ENCODE measurements at places on chromosomes 6 and 20.

DNA sequence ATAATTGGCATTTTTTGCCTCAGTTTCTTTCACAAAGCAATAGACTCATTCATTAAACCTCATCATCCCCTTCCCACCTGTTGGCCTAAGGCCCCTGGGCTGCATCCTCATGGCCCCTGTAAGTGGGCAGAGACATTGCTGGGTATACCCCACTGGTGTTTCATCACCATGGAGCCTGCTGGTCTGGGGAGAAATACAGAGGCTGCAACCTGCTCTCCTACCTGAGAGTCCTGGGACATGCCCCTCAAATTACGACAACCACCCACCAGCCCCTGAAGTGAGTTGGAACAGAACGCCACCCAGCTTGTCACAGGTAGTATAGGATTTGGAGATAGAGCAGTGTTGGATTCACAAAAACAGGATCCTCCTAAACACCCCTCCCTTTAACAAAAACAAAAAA, 190.8 kb downstream of the ANKRD60 start:
- DNase-seq, result no peak

DNA sequence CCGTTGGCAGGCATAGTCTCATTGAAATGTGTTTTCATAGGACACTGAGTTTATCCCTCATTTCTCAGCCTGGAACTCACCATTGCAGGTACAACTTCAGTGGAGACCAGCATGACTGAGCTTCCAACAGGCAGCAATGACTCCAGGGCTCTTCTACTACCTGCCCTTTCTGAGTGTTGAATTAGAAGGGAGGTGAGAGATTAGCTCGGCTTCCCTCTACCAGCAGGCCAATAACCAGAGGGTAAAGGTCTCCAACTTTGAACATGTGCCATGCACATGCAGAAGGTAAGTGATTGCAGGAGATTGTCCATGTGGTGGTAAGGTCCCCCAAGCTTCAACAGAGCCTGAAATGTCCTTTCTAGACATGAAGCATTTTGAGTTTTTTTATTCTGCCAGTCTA, 233.8 kb upstream of the SUPT3H start:
- DNase-seq, result no peak

DNA sequence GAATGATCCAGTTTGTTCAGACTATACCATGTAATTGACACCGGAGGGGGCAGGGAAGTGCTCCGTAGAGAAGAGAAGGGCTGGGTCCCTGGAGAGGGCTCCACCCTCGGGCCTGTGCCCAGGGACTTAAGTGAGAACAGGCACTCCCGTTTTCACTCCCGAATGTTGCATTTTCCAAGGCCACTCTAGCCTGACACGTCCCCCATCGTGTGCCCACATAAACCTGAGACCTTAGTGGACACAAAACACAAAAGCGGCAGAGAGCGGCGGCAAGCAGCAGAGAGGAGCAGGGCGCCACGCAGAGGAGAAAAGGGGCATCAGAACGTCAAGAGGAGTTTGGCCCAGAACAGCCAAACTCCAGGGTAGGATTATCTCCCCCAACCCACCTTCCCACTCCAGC, 1405.1 kb downstream of the GRIK2 start:
- no peak for DNase-seq

DNA sequence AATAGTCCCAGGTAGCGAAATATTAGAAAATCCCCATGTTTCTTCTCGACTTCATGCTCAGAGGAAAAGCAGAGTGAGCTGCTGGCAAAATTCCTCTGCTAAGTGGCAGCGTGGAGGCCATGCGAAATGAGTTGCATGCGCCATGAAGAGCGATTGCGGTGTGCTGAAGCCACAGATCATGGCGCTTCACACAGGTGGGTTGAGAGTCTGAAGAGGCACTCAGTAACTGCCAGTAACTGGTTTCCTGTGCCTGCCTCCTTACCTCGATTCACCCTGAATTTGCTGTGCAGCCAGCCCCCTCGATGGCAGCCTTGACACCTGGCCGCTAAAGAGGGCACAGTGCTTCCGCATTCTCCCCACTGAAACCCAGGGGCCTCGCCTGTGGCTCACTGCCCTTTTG, 301.5 kb downstream of the NRN1 start:
- DNase-seq, result no peak

DNA sequence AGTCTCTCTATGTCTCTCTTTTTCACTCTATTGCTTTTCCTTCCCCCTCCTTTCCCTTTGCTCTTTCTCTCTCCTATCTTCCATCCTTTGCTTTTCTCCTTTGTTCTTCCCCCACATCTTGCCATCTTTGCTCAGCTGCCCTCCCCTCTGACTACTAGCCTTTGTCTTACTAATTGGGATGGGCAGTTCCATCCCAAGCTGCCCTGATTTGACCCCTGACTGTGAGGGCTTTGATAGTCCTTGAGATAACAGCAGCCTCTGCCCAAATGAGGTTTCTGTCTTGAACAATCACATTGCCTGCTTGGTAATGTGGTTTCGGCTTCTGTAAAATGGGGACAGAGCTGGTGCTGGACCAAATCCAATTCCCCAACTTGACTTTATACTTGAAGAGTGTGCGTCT, 327.7 kb downstream of the DHX35 start:
- no peak for DNase-seq

- peak; percentile 66 for DNase-seq
Measured at GRCh38 chr6:166097914-166098522, 69.6 kb downstream of the TBXT start.

DNA sequence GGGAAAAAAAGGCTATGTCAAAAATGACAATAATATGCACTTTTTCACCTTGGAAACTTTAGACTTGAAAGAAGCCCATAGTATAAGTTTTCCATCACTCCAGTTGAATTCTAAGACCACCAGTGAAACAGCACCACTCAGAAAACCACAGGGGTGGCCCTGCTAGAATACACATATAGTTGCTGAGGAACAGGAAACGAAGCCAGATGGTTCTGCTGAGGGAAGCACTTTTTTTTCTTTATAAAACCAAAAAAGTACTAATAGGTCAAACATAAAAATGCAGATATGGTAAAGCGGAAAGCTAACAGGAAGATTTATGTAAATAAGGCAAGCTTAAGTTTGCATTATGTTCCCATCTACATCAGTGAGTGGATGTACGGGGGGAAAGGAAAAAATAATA, 303.9 kb downstream of the FOXC1 start:
- DNase-seq, result no peak

- DNase-seq, result no peak
Measured at GRCh38 chr20:45104786-45105185, 3.9 kb upstream of the KCNS1 start.

DNA sequence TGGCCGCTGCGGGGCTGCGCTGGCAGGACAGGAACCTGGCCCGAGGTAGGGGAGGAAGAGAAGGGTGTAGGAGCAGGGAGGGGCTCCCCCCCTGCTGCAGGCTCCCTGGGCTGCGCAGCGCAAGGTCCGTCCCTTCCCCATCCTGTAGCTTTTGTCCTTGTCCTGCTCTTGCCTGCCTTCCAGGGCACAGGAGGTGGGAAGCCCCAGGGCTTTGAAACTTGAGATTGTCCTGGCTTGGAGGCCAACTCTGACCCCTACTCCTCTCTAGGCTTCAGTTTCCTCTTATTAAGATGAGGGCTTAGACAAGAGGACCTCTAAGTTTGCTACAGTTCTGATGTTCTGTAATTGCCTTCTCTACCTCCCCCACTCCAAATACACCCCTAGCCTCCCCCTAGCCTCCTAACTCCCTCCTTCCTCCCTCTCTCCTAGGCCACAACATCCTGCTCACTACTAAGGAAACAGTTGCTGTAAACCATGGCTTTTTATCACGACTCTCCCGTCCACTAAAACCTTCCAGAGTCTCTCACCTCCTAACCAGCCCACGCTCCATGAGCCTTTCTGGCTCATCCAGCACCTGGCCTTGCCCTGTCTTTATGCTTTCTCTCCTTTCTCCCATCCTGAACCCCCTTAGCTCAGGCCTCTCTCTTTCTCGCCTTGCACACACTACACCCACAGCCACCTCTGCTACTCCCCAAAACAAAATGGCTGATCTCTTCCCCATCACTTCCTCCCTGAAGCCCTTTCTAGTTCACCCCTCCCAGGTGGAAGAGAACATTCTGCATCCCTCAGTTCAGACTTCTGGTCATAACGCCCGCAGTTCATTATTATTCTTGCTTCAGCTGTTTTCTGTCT, 10.2 kb downstream of the UNC5CL start:
- DNase-seq, result no peak

DNA sequence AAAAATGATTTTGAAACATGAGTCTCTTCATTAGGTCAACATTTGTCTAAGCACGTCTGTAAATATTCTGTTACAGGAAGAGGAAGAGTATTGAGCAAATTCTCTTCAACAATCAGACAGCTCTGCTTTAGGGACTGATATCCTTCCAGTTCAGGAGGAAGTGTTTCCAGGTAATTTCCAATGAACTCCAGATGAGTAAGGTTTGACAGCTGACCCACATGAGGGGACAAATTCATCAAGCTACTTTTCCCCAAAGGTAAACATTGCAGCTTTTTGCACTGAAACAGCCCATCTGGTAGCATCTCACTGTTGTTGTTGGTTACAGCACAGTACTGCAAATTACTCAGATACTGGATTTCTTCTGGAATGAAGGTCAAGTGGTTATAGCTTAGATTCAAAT, 18.1 kb downstream of the ENPP1 start:
- DNase-seq, result no peak

GRCh38 chr20:47659904-47660601, 125.2 kb downstream of the SULF2 start:
- no peak for DNase-seq

- DNase-seq, result no peak
Measured at GRCh38 chr6:41055149-41055548, 2.1 kb downstream of the APOBEC2 start.

DNA sequence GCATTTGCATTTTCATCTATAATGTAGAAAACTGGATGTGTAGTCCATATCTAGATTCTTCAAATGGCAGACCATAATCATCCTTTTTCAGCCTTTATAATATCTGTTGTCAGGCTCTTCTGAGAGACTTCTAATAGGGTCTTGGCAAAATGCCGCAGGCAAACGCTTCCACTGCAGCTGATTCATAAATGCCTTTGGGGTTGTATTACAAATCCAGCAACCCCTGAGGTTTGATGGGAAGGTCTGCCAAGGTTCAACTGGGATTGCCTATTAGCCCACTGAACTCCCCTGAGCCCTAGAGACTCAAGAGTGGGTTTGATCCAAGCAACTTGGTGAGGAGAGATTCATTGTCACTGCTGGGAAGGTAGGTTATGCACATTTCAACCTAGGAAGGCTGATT, 365.2 kb upstream of the POU3F2 start:
- no peak for DNase-seq

DNA sequence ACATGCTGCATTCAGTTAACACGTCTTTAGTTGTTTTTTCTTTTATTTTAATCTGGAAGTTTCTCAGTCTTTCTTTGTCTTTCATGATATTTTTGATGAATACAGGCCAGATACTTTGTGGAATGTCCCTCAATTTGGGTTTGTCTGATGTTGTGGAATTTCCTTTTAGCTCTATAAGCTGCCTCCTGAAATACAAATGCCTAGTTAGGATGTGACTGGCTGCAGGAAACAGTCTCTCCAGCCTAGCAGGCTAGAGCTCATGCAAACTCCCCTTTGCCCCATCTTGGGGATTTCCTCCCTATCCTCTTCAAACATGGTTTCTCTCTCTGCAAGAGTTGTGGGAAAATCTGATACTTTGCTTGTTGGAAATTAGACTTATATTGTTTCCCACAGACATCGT, 89.3 kb upstream of the JAG1 start:
- no peak for DNase-seq

DNA sequence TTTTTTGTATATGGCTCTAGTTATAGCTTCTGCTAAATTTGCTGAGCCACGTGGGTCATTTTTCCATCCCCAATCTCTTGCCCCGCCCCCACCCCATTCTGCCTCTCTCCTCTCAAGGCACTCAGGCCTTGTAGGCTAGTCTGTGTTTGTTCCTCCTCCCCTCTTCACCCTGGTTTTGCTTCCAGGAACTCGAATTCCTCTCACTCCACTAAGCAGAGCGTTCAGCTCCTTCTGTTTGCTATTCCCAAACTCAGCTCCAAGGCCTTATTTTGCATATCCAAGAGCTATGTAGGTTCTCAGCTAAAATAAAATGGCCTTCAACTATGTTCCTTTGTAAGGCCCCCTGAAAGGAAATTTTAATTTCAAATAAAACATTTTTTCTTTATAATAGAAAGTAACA, 1293.7 kb downstream of the EPHA7 start:
- DNase-seq, result no peak

- no peak for DNase-seq
Measured at GRCh38 chr6:98640366-98640765, 194.0 kb upstream of the POU3F2 start.

GRCh38 chr20:57856658-57857057, 146.8 kb upstream of the PMEPA1 start:
- peak; percentile 13 for DNase-seq

DNA sequence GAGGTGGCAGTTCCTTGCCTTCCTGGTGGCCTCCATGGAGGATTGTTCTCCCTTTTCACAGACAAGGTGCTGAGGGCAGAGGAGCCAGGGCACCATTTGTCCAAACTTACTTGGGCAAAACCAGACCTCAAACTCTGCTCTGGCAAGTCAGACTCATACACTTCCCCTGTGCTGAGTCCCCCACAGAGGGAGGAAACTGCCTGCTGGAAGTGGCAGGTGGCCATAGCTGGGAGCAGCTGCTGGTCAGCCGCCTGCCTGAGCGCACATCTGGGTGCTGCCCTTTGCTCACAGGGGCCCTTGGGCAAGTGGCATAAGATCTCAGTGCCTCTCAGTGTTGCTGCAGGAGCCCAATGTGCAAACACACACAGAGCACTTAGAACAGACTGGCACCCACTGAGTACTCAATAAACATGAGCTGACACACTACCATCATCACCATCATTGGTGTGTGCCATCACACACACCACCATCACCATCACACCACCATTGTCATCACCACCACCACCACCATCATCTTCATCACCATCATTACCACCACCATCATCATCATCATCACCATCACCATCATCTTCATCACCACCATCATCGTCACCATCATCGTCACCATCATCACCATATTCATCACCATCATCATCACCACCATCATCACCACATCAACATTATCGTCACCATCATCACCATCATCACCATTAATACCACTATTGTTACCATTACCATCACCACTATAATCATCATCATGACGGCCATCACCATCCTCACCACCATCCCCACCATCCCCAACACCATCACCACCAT, 17.6 kb downstream of the NOL4L start:
- no peak for DNase-seq

GRCh38 chr20:48374991-48375595, 452.7 kb downstream of the PREX1 start:
- no peak for DNase-seq

GRCh38 chr6:125952764-125953501, 3.6 kb upstream of the HINT3 start:
- no peak for DNase-seq

GRCh38 chr20:38175304-38176180, 10.5 kb upstream of the TGM2 start:
- DNase-seq, result no peak

GRCh38 chr6:55621993-55622392, 43.0 kb upstream of the HMGCLL1 start:
- no peak for DNase-seq

- DNase-seq, result no peak
Measured at GRCh38 chr6:3744211-3744900, 7.2 kb downstream of the PXDC1 start.

- DNase-seq, result no peak
Measured at GRCh38 chr20:50613438-50614169, 77.7 kb downstream of the RIPOR3 start.

GRCh38 chr6:131067521-131067920, 4.5 kb upstream of the EPB41L2 start:
- DNase-seq, result no peak

Measured in stimulated activated CD4-positive, alpha-beta T cell treated with anti-CD3 and anti-CD28 coated beads, Interleukin-2, amount 100 ng/mL, for 24 hours (primary cell).